ENCODE measurements at places on chromosomes 12 and 14.

GRCh38 chr14:54487771-54488170, 1.0 kb downstream of the GMFB start:
- no peak for DNase-seq

DNA sequence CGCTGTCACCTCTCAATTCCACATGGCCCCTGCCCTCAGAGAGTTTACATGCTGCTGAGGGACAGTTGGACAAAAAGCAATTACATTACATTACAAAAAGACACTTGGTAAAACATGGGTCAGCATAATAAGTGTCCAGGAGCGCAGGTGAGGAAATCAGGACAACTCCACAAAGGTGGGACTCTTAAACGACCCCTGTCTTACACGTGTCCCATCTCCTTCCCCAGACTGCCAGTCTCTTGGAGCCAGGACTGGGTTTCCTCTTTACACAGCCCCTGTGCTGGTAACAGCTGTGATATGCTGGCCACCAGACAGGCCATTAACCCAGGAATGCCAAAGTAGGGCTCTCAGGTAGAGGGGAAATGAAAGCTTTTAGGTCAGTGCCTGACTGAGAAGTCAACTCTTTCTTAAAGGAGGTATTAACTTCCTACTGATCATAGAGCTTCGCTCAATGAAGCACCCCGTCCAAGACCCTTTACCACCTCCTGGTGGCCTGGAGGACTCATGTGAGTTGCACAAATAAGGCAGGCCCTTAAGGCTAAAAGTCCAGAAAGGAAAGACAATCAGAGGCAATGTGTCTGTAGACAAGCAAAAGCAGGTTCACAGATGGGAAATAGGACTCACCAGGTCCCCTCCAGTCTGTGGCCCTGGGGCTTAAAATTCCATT, 55.5 kb downstream of the ANO2 start:
- DNase-seq, result no peak

- DNase-seq, result no peak
Measured at GRCh38 chr14:21102521-21103410, 1.9 kb downstream of the TMEM253 start.

- no peak for DNase-seq
Measured at GRCh38 chr12:64826234-64826633, 1.8 kb downstream of the TBC1D30 start.

GRCh38 chr12:112676507-112676906, 115.0 kb upstream of the RPH3A start:
- DNase-seq, result no peak

DNA sequence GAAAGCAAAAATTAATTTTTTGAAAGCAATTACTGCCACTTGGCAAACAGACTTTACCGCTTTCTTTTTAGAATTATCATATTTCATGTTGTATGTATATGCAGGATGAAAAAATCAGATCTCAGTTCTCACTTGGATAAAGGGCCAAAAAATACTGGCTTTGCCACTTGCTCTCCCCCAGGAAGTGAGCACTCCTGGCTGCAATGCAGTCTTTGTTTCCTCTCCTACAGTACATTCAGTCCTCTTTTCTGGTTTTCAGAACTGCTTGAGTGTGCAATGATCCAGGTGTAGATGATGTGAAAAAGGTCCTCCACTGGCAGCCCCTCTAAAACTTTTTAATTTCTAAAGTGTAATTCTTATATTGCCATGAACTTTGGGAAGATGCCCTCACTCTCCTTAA, 183.4 kb downstream of the SLC25A21 start:
- DNase-seq, result no peak

GRCh38 chr12:45725631-45726602, 3.6 kb upstream of the ARID2 start:
- no peak for DNase-seq

GRCh38 chr12:79424109-79424721, 266.5 kb downstream of the PAWR start:
- no peak for DNase-seq

GRCh38 chr14:64213086-64213485, 81.1 kb downstream of the ESR2 start:
- no peak for DNase-seq

DNA sequence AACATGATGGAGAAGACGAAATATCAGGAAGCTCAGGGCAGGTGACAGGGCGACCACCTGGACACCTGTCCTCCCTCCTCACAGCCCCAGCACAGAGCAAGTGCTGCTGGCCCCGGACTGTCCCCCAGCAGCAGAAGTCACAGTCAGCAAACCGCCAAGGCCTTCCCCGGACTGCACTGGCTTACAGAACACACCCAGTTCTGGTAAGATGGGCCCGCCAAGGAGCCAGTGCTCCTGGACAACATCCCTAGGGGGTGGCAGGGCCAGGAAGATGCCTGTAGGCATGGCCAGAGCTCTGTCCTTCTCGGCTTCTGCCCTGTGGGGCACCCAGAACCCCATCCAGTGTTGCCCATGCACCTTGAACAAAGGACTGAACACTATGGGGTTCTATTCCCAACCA, 77.9 kb downstream of the BCL11B start:
- no peak for DNase-seq

- no peak for DNase-seq
Measured at GRCh38 chr14:92900660-92901059, 22.3 kb upstream of the CHGA start.

DNA sequence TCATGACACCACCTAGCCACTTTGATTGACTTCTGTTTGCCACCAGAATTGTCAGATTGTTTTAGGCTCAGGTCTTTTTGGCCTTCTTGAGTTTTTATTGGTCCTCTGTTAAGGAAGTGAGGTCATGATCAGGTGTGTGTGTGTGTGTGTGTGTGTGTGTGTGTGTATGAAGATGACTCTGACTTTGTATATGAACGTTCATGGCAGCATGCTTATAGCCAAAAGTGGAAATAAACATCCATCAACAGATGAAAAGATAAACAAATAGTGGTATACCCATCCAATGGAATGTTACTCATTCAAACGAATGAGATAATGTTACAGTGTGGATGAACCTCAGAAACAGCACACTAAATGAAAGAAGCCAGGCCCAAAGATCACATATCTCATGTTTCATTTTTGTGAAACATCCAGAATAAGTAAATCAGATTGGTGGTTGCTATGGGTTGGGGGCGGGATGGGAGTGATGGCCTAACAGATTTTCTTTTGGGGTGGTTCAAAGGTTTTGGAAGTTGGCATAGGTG, 258.6 kb downstream of the KTN1 start:
- DNase-seq, result no peak

GRCh38 chr12:44503329-44503728, 372.8 kb downstream of the NELL2 start:
- no peak for DNase-seq

GRCh38 chr12:4603421-4603820, 41.4 kb downstream of the DYRK4 start:
- DNase-seq, result no peak

- no peak for DNase-seq
Measured at GRCh38 chr14:60768602-60769001, 34.0 kb downstream of the MNAT1 start.

GRCh38 chr12:87157791-87158190, 871.4 kb downstream of the C12orf50 start:
- DNase-seq, result no peak

GRCh38 chr12:18808221-18808620, 70.3 kb downstream of the CAPZA3 start:
- no peak for DNase-seq

- DNase-seq, result no peak
Measured at GRCh38 chr12:51868821-51869495, 18.9 kb upstream of the ANKRD33 start.

DNA sequence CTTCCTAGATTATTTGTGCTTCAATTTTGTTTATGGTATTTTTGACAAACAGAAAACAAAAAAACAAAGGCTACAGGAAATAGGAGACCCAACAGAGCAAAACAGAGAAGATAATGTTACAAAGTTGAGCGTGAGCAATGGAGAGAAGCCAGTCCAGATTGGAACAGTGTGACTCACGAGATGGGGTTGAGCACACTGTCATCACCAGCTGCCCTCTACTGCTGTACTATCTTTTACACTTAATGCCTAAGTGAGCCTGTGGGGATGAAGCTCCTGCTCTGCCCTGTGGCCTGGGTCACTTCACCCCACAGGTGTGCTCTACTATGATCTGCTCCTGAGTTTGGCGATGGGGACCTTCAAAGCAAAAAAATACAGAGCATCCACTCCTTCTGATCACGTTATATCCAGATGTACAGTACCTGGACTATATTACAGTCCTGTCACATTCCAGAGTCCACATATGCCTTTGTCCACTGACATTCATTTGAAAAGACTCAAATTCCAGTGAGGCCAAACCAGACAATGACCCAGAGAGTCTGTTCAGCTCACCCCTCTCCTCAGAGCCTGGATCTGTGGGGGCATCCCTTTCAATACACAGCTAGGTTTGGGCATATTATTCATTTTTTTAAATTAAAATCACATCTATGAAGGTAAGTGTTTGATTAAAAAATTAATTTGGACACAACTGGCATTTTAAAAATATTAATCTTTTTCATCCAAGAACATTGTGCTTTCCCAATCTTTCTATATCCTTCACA, 4.4 kb downstream of the IPO8 start:
- no peak for DNase-seq

GRCh38 chr14:80213602-80214001, 2.3 kb upstream of the DIO2 start:
- no peak for DNase-seq

DNA sequence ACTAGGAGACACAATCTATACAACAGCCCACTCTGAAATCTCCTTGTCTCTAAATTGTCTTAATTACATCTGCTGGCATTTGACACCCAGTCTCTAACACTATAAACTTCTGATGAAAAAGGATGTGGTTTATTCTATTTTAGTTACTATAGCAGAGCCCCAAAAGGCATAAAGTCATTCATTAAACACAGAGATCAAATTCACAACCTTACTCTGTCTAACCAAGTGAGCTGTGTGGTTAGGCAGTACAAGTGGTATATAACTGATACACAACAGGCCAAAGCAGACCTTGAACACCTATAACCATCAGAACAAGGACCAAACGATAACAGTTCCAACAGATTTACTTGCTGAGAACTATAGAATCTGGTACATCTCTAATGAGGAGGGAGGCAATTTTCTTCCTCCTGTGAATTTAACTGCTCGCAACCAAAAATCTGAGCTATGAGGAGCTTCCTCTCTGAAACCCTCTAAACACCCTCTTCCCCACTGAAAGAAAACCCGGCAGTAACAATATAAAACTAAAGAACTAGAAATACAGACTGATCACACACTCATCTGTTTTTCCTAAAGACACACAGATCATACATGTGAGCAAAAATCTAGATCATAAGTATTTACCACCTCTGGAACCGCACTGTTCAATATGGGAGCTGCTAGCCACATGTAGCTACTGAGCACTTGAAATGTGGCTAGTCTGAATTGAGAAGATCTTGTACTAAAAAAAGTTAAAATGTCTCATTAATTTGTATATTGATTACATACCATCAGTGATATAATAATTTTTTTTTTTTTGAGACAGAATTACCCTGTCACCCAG, 17.7 kb downstream of the SPPL3 start:
- no peak for DNase-seq

DNA sequence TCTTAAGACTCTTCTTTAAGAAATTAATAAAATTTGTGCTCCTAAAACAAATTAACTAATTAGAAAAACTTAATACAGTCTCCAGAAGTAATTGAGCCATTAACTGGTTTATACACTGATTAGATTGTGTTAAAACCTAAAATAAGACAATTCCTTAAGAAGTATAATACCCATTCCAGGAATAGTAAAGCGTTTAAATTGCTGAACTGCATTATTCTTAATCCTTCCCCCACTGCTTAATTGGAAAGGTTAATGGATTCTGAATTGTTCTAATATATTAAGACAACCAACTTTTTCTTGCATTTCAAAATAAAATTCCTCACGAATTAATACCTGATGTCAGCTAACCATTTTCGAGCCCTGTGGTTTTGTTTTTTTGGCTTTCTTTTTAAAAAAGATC, 128.4 kb downstream of the KICS2 start:
- DNase-seq, result no peak

DNA sequence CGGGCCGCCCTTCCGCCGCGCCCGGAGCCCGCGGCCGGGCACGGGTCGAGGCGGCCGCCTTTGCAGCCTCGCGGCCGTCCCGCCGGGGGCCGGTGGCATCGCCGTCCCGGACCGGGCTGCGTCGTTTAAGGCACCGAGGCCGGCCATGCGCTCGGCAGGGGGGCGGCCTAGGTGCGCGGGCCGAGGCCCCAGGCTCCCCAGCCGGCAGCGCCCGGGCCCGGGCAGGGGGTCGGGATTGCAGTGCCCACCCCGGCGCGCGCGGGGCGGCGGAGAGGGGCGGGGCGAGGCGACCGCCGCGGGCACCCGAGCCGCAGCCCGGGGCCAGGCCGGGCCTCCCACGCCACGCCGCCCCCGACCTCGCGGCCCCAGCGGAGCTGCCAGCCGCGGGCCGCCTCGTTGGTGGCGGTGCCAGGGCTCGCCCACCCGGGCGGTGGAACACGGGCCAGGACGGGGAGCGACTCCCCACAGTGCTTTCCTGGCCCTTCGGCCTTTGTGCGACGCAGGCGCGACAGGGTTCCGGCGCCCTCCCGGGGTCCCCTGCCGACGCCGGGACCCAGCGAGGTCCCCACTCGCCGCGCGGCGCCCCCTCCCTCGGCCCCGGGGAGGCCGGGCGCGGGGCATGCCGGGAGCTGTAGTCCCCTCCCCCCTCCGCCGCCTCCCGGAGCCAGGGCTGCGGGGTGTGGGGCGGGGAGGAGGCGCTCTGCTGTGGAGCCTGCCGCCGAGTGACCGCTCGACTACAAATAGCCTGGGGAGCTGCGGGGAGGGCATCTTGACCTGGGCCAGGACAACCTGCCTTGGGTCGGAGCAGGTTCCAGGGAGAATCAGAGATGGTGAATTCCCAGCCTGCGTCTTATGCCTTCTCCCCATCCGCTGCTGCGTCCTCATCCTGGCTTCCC, 769 bp downstream of the FKBP4 start:
- peak; percentile 22 for DNase-seq

DNA sequence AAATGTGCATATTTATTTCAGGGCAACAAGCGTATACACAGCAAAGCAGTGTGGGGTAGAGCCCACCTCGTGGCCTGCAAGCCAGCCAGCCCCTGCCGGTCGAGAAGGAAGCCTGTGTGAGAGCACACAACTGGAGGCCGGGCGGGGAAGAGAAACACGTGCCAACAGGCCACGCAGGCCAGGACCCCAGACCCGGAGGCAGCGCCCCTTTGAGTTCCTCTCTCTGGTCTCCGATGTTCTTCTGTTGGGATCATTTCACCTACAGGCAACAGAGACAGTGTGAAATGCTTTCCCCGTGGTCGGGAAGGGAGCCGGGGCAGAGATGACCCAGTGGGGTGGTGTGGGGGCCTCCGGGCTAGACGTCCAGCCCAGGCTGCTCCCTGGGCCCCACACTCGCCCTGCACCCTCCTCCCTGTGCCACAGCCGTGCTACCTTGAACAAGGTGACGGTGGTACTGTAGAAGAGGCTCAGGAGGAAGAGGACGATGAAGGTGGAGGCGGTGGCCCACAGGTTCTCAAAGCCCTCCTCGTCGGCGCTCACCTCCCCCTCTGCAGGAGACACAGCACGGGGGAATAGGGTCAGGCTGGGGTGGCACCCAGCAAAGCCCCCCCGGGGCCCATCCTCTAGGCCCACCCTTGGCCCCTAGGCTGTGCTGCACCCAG, 325.5 kb downstream of the TMEM121 start:
- DNase-seq, result no peak
